ENCODE measurements at places on chromosomes 12 and 14.
A peak's percentile ranks its signal among the peaks of the same experiment; 100 is the strongest.

GRCh38 chr12:20155374-20155773 is 213.0 kb upstream of the PDE3A start:
- no peak for DNase-seq

GRCh38 chr12:107223821-107224220 is 130.5 kb upstream of the CRY1 start:
- peak; percentile 21 for DNase-seq

GRCh38 chr14:60303745-60304144 is 54.7 kb downstream of the PPM1A start:
- no peak for DNase-seq

- no peak for DNase-seq
These were observed 151.5 kb downstream of the ATXN7L3B start for GRCh38 chr12:74689071-74689655.

DNA sequence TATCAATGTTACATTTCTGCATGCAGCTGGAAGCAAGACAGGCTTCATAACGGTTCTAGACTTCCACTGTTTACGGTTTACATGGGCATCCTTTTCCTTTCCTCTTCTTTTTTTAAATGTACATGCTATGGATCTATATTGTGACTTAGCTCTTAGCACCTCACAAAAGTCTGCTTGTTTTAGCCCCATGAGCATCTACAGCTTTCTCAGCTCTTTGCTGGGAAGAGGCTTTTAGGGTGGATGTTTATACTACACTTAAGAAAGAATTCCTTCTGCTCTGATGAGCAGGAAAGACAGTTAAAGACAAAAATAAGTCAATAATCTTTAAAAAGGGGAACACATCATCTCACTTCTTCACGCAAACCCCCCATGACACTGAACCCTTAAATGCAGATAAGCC is 51.4 kb downstream of the KICS2 start:
- DNase-seq, result no peak

GRCh38 chr12:49288922-49289555 is 5.9 kb upstream of the PRPH start:
- no peak for DNase-seq

DNA sequence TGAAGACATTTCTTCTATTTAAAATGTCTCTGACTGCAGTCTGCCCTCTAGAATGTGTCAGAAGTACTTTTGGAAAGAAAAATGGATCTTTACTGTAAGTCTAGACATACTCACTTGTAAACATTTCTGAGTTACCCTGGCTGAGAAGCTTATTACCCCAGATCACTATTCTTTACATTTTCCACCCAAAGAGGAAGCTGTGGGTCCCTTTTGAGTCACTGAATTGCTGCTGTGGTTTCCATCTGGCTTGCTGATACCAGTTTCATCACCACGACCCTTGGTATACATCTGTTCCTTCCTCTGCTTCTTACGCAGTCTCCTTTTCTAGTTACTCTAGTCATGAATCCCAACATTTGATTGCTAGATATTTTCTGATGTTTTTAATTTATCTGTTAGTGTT is 20.2 kb upstream of the CLEC4D start:
- DNase-seq, result no peak

- no peak for DNase-seq
These were observed 1.5 kb upstream of the FGF6 start for GRCh38 chr12:4447151-4447550.

GRCh38 chr12:132319991-132320570 is 9.3 kb downstream of the GALNT9 start:
- DNase-seq, result no peak

GRCh38 chr14:73785834-73786635 is 65.6 kb upstream of the PTGR2 start:
- DNase-seq, result peak; percentile 82

- DNase-seq, result peak; percentile 75
These were observed 37.5 kb upstream of the FBLN5 start for GRCh38 chr14:91985008-91985407.

DNA sequence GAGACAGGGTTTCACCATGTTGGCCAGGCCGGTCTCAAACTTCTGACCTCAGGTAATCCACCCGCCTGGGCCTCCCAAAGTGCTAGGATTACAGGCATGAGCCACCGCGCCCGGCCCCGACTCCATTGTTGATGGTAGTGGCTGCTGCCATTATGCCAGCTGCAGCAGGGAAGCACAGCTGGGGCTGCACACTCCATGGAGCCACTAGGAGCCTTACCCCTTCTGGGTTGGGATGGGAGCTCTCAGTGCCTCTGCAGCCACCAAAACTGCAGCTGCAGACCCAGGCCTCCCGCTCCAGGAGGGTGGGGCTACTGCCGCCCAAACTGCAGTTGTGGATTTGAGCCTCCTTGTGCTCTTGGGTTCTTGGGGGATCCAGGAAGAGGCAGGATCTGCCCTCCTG is 25.9 kb downstream of the TCHP start:
- no peak for DNase-seq

GRCh38 chr14:93047157-93047556 is 68.6 kb downstream of the ITPK1 start:
- DNase-seq, result no peak

- no peak for DNase-seq
These were observed 855.3 kb upstream of the FLRT2 start for GRCh38 chr14:84674636-84675035.

DNA sequence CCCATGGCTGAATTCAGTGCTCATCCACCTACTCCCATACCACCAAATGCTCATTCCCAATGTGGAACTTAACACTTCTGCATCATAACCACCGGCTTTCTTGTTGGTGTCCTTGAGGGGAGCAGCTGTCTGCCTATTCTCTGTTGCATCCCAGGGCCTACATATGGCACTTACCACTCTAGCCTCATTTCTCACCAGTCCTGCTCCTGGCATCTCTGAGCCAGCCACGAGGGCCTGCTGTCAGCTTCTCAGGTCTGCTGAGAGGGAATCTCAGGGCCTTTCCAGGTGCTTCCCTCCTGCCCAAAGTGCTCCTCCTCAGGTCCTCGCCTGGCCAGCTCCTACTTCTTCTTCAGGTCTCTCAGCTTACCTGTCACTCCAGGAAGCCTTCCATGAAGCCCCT is 24.0 kb upstream of the RND1 start:
- no peak for DNase-seq

- peak; percentile 79 for DNase-seq
These were observed 41.7 kb downstream of the RASSF9 start for GRCh38 chr12:85794531-85794930.

GRCh38 chr12:93790472-93791152 is 113.4 kb downstream of the CRADD start:
- peak; percentile 72 for DNase-seq

- no peak for DNase-seq
These were observed 528.5 kb upstream of the CCDC196 start for GRCh38 chr14:65957631-65958205.

GRCh38 chr14:94623856-94624499 is 11.8 kb downstream of the SERPINA3 start:
- DNase-seq, result no peak

DNA sequence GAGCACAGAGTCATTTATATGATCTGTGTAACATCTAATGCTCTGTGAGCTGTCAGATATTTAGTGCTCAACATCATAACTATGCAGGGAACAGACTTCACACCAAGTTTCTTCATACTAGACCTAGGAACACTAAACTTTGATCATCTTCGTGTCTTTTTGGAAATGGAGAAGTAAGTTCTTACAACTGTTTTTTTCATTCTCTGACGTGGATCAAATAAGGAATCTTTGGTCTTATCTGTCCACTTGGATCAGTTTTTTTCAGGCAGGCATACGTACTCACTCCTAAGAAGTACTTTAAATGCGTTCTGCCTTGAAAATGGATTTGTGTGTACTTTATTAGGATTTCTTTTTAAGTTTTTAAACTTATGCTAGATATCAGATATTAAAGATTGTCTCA is 191.0 kb downstream of the FBXL14 start:
- no peak for DNase-seq

- DNase-seq, result no peak
These were observed 264.2 kb upstream of the AMIGO2 start for GRCh38 chr12:47343684-47344567.

DNA sequence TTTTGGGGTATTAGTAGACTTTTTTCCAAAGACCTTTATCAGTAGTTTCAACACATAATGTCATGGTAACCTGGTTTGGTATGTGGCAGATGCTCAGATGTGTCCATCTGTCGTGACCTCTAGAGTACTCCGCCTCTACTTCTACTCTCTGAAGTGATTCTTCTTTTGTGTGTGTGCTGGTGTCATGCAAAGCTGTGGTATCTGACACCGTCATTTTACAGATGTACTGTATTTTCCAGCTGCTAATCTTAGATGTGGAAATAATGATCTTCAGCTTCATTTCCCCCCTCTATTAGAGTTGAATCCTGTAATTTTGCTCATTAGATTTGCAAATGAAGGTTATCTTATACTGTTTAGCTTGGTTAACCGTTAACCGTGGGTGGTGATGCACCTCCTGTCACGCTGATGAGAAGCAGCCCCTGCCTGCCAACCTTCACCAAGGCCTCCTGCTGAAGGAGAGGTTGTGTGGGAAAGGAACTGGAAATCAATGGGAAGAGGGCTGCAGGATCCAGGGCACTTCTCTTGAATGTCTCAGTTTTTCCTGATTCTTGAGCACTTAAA is 222.4 kb upstream of the AMIGO2 start:
- DNase-seq, result no peak

DNA sequence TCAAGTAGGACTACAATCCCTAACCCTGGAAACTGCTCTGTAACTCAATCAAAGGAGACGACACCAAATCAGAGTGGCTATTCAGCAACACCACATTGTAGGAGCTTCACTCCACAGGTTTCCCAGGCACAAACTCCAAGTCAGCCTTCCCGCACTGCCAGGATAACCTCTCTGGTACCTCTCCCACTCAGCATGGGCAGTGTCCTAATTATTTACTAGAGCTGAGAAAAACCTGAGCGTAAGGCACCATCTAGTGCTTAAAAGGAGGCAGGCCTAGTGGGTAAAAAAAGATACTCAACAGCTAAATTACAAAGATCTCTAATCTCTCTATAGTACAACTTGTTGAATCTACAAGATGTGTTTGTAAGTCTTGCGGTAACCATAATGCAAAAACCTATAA is 36.1 kb downstream of the PARP11 start:
- no peak for DNase-seq

GRCh38 chr12:109247831-109248654 is 61.0 kb downstream of the FOXN4 start:
- no peak for DNase-seq

- DNase-seq, result no peak
These were observed 47.3 kb downstream of the PDE3A start for GRCh38 chr12:20415641-20416040.

DNA sequence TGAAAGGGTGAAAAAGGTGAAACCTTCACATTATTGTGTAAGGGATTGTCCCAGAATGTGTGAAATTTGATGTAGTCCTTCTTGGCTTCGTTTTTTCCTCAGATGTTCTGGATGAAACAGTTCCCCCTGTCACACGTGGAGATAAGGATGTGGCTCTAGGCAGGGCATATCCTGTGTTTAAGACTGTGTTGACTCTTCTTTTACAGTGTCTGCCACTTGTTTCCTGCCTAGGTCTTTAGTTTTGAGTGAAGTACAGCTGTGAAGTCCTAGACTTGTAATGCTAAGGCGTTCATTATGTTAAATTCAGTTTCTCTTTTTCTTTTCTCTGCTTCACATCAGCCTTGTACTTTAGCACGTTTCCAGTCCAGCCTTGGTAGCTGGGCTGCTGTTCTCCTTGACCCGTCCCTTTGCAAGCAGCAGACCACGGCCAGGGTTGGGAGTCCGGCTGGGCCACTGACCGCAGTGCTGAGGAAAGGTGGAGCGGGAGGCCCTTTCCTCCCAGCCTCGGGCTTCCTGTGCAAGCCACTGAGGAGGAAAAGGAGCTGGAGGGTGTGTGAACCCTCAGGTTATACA is 59.1 kb downstream of the RASSF3 start:
- peak; percentile 54 for DNase-seq

- DNase-seq, result no peak
These were observed 1.7 kb downstream of the ZNF410 start for GRCh38 chr14:73888460-73888725.

DNA sequence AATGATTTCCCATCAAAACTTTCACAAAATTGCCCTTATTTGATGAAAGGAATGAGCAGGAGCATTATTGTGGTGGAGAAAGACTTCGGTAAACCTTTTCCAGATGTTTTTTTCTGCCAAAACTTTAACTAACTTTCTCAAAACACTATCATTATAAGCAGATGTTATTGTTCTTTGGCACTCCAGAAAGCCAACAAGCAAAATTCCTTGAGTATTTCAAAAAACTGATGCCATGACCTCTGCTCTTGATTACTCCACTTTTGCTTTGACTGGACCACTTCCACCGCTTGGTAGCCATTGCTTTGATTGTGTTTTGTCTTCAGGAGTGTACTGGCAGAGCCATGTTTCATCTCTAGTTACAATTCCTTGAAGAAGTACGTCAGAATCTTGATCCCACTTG is 29.7 kb upstream of the RAB21 start:
- DNase-seq, result no peak

DNA sequence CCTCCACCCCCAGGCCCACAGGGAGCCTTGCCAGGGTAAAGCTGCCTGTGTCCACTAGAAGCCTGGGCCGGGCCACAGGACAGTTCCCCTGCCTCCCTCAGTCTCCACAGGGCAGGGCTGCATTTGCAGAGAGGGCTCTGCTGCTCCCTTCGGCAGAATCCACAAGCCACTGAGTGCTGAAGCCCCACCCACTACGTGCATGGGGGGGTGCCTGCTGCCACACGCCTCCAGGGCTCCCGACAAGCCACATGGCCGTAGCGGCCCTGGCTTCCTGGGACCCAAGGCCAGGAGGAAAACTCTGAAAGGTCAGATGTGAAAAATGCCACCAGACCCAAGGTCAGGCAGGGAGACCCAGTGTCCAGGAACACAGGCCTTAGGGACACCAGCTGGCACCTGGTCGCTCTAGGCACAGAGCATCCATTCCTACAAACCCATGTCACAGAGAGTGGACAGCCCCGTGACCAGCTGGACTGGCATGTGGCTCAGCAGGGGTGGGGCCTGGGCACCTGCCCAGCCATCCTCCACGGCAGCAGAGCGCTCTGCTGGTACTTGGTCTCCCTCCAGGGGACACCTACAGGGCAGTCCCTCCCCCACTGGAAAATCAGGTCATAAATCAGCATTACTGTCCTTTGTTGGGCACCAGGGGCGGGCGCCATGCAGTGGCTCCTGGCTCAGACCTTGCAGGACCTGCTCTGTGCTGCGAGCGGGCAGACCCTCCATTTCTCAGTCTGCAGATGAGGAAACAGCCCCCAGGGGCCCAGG is 42.9 kb downstream of the CCDC85C start:
- no peak for DNase-seq

All from NCI-H226 (cell line).